HAP-1 (cell line): ENCODE measurements at places on chromosomes 1 and 21.

GRCh38 chr1:29743931-29744330, 507.6 kb downstream of the PTPRU start:
- no peak for DNase-seq

- DNase-seq: no peak
Observed at GRCh38 chr1:3265835-3266805, 188.3 kb upstream of the ARHGEF16 start.

- DNase-seq: no peak
Observed at GRCh38 chr1:33740040-33740744, 123.7 kb upstream of the HMGB4 start.

DNA sequence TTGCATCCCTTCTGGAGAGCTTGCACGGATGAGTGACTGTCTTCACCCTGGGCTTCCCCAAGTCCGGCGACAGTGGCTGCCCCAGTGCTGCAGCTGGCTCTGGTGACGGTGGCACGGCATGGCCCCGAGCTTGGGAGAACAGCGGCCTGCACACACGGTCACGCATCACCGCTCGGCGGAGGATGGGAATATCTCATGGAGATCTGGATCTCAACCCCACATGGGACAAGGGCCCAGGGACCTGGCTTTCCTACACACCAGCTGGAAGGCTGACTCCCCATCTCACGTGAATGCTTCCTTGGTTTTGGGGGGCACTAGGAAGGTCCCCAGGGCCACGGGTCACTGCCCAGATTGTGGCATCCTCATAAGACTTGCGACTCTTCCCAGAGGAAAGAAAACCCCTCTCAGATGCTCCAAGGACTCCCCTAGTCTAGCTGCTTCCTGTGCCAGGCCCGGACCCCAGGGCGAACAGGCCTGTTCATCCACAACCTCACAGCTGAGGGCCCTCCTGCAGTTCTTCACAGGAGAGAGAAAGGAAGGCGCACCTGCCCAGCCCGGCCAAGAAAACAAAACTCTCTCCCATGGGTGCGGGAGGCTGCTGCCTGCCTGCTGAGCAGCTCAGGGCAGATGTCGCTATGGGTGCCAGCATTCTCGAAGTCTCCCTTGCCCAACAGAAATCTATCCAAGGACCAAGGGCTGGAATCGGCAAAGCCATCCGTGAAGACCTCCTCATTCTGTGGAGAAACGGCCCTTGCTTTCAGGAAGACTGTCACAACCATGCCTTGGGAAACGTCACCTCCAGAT, 9.9 kb downstream of the CFAP410 start:
- DNase-seq: no peak

DNA sequence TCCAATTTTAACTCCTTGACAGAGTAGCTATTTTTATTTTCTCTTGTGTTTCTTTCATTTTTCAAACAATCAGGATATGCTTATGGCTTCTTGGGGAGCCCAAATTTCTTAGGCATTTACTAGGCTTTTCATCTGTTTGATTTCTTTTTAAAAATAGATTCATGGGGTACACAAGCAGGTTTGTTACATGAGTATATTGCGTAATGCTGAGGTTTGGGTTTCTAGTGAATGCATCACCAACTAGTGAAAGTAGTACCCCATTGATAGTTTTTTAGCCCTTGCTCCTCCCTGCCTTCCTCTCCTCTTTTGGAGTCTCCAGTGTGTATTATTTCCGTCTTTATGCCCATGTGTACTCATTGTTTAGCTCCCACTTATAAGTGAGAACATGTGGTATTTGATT, 190.7 kb downstream of the CENPF start:
- no peak for DNase-seq

- DNase-seq: no peak
Observed at GRCh38 chr21:22871692-22872091, 1873.5 kb downstream of the NCAM2 start.

GRCh38 chr1:87894062-87894461, 565.4 kb downstream of the LMO4 start:
- no peak for DNase-seq

DNA sequence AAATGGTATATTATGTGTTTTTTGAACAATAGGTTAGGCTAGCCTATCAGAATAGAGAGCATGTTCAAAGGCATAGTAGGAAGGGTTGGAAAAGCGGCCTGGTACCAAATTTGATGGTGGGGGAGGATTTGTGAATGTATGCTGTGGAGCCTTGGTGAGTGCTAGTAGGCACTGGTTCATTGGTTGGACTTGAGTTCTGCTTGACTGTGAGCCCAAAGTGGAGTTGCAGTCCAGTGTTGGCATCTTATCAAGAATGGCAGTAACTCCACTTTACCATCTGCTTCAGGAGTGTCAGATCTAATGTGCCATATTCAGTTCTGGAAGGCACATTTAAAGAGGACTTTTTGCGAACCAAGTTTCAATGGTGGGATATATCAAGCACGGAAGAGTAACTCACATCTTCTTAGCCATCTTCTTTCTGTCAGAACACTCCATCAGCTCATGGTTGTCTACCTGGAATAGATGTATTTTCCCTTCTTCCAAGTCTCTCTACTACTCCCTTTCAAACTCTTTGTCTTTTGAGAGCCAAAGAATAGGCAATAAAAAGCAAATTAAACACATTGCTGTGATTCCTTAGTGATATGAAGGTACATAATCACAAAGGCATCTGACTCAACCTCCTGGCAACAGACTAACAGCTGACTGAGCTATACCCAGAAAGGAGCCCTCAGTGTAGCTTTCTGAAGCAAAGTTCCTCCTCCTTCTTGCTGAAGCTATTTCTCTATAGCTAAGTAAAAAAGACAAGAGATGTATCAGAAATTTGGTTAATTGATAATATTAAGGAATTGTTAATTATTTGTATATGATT, 21.7 kb downstream of the LRRC8B start:
- no peak for DNase-seq

- DNase-seq: peak; percentile 36
Observed at GRCh38 chr1:31788825-31789256, 24.7 kb upstream of the ADGRB2 start.

DNA sequence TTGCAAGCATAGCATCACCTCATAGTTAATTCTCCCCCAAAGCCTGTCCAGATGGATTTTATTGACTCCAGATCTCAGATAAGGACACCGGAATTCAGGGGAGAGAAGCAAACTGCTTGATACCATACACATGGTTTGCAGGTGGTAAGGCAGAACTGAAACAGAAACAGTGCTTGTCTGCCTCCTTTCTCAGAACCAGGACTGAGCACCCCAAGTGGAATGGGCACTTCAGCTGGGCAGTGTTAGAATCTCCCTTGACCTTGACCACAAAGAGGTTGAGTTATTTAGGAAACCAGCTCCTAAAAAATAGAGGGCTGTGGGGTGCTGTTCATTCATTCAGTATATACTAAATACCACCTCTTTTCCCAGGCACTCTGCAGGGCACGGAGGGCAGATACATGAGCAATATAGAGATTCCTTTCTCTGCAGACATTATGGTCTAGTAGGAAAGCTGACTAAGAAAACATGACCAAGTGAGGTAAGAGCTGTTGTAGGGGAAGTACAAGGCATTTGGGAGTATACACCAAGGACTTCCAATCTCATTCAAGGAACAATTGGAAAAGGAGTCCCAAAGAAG, 185.2 kb downstream of the C1orf94 start:
- DNase-seq: no peak

DNA sequence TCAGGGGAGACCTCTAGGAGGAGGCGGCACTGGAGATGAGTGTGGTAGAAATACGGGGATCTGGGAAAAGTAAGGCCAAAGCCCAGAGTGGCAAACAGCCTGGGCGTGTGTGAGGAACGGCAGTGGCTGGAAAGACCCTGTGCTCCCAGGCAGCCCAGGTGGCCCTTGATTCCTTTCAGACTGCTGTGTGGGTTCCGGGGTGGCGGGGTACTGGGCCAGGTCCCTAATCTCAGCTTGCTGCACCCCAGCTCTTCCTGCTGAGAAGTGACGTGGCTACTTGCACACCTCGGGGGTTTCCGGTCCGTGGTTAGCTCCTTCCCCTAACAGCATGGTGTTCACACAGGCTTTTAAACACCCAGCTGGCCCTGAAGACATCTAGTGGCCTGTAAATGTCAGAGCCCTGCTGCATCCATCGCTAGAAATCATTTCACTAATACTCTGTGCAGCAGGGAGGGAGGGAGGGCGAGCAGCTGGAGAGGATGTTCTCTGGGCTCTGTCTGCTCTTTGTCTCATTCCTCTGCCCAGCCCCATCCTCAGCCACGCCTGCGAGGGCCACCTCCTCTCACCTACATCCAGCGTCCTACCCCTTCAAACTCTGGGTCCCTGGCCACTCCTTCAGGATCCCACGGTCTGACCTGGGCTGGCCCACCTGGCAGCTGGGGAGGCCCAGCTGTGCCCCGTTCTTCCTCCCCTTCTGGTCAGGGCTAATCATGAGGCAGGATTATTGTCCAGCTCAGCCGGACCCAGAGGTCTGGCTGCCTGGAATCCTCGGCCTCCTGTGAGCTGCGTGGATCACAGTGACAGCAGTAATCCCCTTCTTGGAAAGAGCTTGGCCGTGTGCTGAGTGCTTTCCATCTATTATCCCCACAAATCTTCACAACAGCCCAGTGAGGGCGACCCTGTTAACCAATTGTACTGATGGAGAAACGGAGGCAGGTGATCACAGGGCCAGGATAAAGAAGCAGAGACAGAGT, 7.2 kb downstream of the ZDHHC18 start:
- no peak for DNase-seq

DNA sequence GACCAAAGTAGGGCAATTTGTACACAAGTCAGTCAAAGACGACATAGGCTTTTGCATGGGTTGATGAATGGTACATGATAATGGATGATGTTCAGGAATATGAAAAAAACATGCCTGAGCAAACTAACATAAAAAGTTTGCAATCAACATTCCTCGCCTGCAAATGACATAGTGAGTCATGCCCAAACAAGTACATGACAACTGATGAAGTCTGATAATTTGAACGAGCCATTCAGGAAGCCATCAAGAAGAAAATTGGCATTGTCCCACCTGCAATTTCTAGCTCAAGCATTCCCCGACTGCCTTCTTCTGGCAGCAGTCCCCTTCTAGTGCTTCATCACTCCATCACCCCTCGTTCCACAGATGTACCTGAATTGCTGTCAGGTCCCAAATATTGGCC, 118.4 kb upstream of the NR5A2 start:
- DNase-seq: no peak

GRCh38 chr1:183244466-183244865, 58.4 kb downstream of the LAMC2 start:
- no peak for DNase-seq

GRCh38 chr1:107532318-107532717, 391.5 kb downstream of the NTNG1 start:
- DNase-seq: no peak
